ENCODE measurements at places on chromosomes 12 and 14. TPM values are rescaled to one million over a fixed set of nuclear protein-coding genes. Genes with fewer than 3 reads are reported as not detected.
A peak's percentile ranks its signal among the peaks of the same experiment; 100 is the strongest.

Gene FOXA1
- 29.2 TPM for total RNA-seq

Gene RGS6
- not detected for total RNA-seq

Gene FBRSL1
- 5.9 TPM for total RNA-seq

Gene SLCO1C1
- total RNA-seq, result 0.38 TPM

Gene ATF7
- total RNA-seq, result 17.8 TPM

Gene KRT83
- not detected for total RNA-seq

Gene OASL
- total RNA-seq, result 9.2 TPM

Gene C3AR1
- total RNA-seq, result 8.2 TPM

Gene KLRF1
- 0.35 TPM for total RNA-seq

Gene OR6C65
- not detected for total RNA-seq

Gene NFATC4
- total RNA-seq, result 2.7 TPM

Gene BDKRB2
- 18.8 TPM for total RNA-seq

Gene HNF1A
- not detected for total RNA-seq

Gene SCFD1
- 53.4 TPM for total RNA-seq

DNA sequence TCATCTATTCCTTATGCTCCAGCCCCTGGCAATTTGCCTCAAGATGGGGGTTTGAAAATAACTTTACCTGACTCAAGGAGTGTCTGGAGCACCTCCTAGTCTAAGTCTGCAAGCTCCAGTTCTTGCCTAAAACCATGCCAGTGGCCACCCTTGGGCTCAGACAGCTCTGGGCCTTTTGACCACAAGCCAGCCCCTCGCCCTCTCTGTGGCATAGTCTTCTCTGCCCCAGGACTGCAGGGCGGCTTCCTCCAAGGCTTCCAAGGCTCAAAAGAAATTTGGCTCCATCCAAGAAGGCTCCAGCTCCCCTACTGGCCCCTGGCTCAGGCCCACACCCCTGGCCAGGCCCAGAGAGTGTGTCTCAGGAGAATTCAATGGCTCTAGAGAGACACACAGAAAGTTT is 14.8 kb downstream of the ACVRL1 start:
- peaks cover 8% of the 10 kb centered on the region for H3K36me3 ChIP-seq
- no peaks in the 10 kb centered on the region for H3K27me3 ChIP-seq
- H3K4me3 ChIP-seq, result no peak overlapping the region
- DNase-seq, result no peak
- peak overlapping the region; percentile 74 for H3K27ac ChIP-seq
- peaks cover 18% of the 10 kb centered on the region for H3K4me1 ChIP-seq

GRCh38 chr12:25957793-25958427 is 572 bp upstream of the RASSF8 start:
- no peaks in the 10 kb centered on the region for H3K27me3 ChIP-seq
- H3K36me3 ChIP-seq, result no peaks in the 10 kb centered on the region
- H3K4me3 ChIP-seq, result peak overlapping the region; percentile 76
- DNase-seq, result no peak
- H3K4me1 ChIP-seq, result peaks cover 18% of the 10 kb centered on the region
- peak overlapping the region; percentile 79 for H3K27ac ChIP-seq

GRCh38 chr14:24613747-24614146 is 4.3 kb upstream of the GZMH start:
- DNase-seq, result no peak
- H3K4me1 ChIP-seq, result peaks cover 9% of the 10 kb centered on the region
- H3K36me3 ChIP-seq, result no peaks in the 10 kb centered on the region
- H3K4me3 ChIP-seq, result no peak overlapping the region
- no peaks in the 10 kb centered on the region for H3K27me3 ChIP-seq
- no peak overlapping the region for H3K27ac ChIP-seq

GRCh38 chr12:124747426-124748161 is 116.1 kb downstream of the SCARB1 start:
- H3K27me3 ChIP-seq, result no peaks in the 10 kb centered on the region
- no peak overlapping the region for H3K4me3 ChIP-seq
- peaks cover 30% of the 10 kb centered on the region for H3K4me1 ChIP-seq
- no peaks in the 10 kb centered on the region for H3K36me3 ChIP-seq
- DNase-seq, result no peak

GRCh38 chr12:104689635-104690034 is 232.9 kb downstream of the CHST11 start:
- peaks cover 19% of the 10 kb centered on the region for H3K4me1 ChIP-seq
- H3K36me3 ChIP-seq, result no peaks in the 10 kb centered on the region
- H3K27ac ChIP-seq, result no peak overlapping the region
- no peaks in the 10 kb centered on the region for H3K27me3 ChIP-seq
- no peak overlapping the region for H3K4me3 ChIP-seq

DNA sequence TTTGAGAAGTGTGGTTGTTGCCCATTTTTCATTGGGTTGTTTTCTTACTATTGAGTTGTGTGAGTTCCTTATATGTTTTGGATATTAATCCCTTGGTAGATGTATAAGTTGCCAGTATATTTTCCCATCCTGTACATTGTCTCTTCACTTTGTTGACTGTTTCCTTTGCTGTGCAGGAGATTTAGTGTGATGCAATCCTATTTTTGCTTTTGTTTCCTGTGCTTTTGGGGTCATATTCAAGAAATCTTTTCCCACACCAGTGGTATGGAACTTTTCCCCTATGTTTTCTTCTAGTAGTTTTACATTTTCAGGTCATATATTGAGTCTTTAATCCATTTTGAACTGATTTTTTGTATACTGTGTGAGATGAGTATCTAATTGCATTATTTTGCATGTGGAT is 92.8 kb downstream of the PTHLH start:
- H3K36me3 ChIP-seq, result no peaks in the 10 kb centered on the region
- no peak overlapping the region for H3K4me3 ChIP-seq
- no peak for DNase-seq
- no peak overlapping the region for H3K27ac ChIP-seq
- no peaks in the 10 kb centered on the region for H3K27me3 ChIP-seq

DNA sequence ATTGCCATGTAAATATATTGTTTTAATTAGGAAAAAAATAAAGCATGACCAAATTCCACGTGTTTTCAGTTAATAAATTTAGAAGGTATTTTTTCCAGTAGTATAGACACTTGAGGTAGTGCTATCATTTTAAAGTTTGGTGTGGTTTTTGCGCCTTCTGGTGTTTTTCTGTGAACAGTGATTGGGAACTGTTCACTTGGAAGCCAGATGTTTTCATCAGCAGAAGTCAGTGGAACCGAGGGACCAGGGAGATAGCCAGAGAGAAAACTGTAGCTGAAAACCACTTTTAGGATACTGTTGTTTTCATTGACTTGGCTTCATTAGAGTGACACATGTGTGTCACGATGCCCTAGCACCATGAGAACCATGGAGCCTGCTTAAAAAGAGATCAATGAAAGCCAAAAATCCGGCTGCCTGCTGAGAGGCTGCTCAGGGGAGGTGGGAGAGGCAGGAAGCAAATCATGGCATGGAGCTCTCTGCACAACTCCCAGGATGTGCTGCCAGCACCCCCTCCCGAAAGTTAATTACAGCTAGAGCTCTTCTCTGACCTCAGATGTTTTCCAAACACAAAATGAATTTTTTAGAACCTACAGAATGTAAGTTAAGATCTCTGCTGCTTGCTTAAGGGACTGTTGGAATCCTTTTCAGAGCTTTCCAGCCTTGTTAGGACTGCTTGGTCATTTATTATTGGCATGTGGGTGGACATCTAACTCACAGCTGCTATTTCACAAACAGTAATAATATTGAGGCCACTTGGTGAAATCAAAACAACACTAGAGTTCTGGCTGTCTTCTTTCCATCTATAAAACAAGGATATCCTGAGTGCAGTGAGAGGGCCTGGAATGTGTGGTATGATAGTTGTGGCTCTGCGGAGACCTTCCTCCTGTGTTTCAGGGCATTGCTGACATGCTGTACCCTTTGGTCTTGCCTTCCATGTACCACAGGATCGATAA is 192.3 kb downstream of the ANO4 start:
- no peaks in the 10 kb centered on the region for H3K27me3 ChIP-seq
- H3K27ac ChIP-seq, result no peak overlapping the region
- no peaks in the 10 kb centered on the region for H3K36me3 ChIP-seq
- H3K4me3 ChIP-seq, result no peak overlapping the region
- no peaks in the 10 kb centered on the region for H3K4me1 ChIP-seq

- no peaks in the 10 kb centered on the region for H3K27me3 ChIP-seq
- peak overlapping the region; percentile 21 for H3K27ac ChIP-seq
- no peak for DNase-seq
- no peaks in the 10 kb centered on the region for H3K36me3 ChIP-seq
Measured at GRCh38 chr12:47949441-47950341, 13.7 kb upstream of the TMEM106C start.

- peaks cover 23% of the 10 kb centered on the region for H3K4me1 ChIP-seq
- no peaks in the 10 kb centered on the region for H3K36me3 ChIP-seq
- peak; percentile 13 for DNase-seq
- no peaks in the 10 kb centered on the region for H3K27me3 ChIP-seq
Measured at GRCh38 chr14:91415794-91416743, 1.6 kb downstream of the CCDC88C start.

DNA sequence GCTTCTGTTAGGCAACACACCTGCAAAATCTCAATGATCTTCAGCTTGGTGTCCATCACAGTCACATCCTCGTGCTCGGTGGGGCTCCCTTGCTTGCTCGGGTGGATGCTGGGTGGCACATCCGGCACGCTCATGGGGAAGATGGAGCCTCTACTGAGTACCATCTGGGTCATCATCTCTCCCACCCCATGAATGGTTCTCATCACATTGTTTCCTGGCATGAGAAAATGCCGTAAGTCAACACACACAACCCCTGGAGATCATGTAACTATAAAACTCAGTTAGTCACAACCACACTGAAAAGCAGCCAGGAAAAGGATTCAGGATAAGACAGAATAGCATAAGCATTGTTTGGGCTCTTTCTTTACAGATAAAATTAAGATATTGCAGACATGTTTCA is 201.1 kb downstream of the ITPR2 start:
- H3K4me1 ChIP-seq, result peaks cover 2% of the 10 kb centered on the region
- no peaks in the 10 kb centered on the region for H3K27me3 ChIP-seq
- DNase-seq, result no peak
- H3K36me3 ChIP-seq, result no peaks in the 10 kb centered on the region
- no peak overlapping the region for H3K27ac ChIP-seq

DNA sequence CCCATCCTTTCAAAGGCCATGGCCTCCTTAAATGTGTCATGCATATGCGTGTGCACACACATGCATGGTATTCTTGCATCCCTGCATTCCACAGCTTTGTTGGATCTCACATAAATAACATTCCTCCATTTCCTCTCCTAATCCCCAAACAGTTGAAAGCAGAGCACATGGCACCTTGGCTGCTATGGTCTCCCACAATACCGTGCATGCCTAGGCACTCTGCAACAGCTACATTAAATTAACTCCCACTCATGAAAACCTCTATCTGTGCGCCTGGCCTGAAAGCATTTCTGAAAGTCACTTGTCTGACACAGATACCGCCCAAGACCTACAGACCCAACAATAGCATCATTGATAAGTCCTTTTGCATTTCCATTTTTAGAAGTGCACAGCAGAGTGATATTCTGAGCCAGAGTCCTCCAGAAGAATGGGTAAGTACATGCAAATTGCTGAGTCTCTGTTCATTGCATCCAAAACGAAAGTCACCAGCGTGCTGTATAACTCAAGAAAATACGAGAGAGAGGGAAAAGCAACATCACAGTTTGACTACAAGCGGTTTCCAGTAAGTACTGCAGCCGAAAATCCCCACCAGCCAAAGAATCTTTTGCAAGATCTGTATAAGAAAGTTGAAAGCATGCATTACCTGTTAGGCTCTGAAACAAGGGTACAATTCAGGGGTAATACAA is 436 bp downstream of the ASB2 start:
- peaks cover 52% of the 10 kb centered on the region for H3K4me1 ChIP-seq
- H3K4me3 ChIP-seq, result no peak overlapping the region
- H3K27me3 ChIP-seq, result no peaks in the 10 kb centered on the region

GRCh38 chr12:6769666-6770065 is 2.7 kb upstream of the LAG3 start:
- H3K4me3 ChIP-seq, result no peak overlapping the region
- no peaks in the 10 kb centered on the region for H3K27me3 ChIP-seq
- H3K4me1 ChIP-seq, result peaks cover 46% of the 10 kb centered on the region
- H3K36me3 ChIP-seq, result peaks cover 21% of the 10 kb centered on the region
- peak overlapping the region; percentile 99 for H3K27ac ChIP-seq

- no peak overlapping the region for H3K27ac ChIP-seq
- H3K4me3 ChIP-seq, result no peak overlapping the region
- H3K4me1 ChIP-seq, result no peaks in the 10 kb centered on the region
- no peaks in the 10 kb centered on the region for H3K27me3 ChIP-seq
Measured at GRCh38 chr12:103278329-103278728, 217.4 kb downstream of the C12orf42 start.

- no peak overlapping the region for H3K4me3 ChIP-seq
- no peak for DNase-seq
- H3K27ac ChIP-seq, result peak overlapping the region; percentile 73
- H3K4me1 ChIP-seq, result no peaks in the 10 kb centered on the region
- no peaks in the 10 kb centered on the region for H3K27me3 ChIP-seq
- H3K36me3 ChIP-seq, result no peaks in the 10 kb centered on the region
Measured at GRCh38 chr12:92466391-92467305, 236.1 kb upstream of the PLEKHG7 start.

- DNase-seq, result no peak
- no peaks in the 10 kb centered on the region for H3K4me1 ChIP-seq
- no peaks in the 10 kb centered on the region for H3K36me3 ChIP-seq
Measured at GRCh38 chr12:66258011-66258410, 44.3 kb upstream of the HELB start.

- H3K27ac ChIP-seq, result no peak overlapping the region
- H3K4me1 ChIP-seq, result peaks cover 2% of the 10 kb centered on the region
- DNase-seq, result no peak
- H3K27me3 ChIP-seq, result no peaks in the 10 kb centered on the region
Measured at GRCh38 chr12:58369576-58369975, 428.2 kb downstream of the ATP23 start.

DNA sequence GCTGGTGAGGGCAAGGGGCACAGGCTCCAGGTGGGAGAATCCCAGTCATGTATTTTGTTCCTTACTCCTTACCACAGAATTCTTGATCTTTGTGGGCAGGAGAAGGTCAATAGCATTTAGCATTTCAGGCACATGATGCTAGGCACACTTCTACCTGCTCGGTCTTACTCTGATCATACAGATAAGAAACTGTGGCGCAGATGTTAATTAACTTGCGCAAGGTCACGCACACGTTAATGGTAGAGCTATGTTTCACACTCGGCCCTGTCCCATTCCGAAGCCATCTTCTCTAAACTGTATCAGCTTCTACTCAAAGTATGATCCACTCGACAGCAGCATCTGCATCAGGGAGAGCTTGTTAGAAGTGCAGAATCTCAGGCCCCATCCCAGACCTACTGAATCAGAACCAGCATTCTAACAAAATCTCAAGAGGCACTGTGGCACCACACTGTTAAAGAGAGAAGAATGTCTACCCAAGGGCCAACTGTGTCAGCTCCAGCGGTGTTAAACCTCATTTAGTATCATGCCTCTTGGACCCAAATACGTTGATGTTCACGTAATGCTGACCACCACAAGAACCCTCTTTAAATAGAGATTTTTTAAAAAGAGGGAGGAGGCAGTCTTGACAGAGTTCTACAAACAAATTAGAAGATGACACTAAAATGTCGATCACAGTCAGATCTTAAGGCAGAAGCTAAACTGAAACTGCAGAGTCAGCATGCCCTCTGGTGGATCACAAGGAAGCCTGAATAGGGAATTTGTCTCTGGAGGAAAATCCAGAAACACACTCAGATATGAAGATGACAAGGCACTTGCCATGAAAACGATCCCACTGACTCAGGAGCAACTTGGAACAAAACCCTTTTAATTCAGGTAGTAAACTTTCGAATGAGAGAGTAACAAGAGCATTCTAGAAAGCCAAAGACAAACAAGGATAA is 7.3 kb downstream of the STXBP6 start:
- no peak overlapping the region for H3K4me3 ChIP-seq
- no peaks in the 10 kb centered on the region for H3K27me3 ChIP-seq
- no peaks in the 10 kb centered on the region for H3K36me3 ChIP-seq
